ENCODE measurements at places on chromosomes 3 and 15.

GRCh38 chr15:100311154-100311625 lies 30.6 kb downstream of the ADAMTS17 start:
- no peak for DNase-seq

DNA sequence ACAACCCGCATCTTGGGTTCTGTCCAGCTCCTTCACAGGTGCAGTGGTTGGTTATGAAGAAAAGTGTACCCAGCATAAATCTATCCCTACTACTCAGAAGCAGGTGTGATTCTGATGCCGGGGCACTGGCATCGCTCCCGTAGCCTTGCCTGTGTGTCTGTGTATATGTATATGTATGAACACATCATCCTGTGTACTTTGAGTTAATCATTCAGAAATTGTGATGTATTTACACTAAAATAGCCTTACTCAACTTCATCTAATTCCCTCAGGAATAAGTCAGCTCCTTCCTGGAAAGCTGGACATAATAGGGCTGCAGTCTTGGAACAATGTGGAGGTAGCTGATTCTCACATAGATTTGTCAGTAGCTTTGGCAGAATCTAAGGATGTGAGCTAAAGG lies 6.7 kb upstream of the ZBED2 start:
- no peak for DNase-seq

DNA sequence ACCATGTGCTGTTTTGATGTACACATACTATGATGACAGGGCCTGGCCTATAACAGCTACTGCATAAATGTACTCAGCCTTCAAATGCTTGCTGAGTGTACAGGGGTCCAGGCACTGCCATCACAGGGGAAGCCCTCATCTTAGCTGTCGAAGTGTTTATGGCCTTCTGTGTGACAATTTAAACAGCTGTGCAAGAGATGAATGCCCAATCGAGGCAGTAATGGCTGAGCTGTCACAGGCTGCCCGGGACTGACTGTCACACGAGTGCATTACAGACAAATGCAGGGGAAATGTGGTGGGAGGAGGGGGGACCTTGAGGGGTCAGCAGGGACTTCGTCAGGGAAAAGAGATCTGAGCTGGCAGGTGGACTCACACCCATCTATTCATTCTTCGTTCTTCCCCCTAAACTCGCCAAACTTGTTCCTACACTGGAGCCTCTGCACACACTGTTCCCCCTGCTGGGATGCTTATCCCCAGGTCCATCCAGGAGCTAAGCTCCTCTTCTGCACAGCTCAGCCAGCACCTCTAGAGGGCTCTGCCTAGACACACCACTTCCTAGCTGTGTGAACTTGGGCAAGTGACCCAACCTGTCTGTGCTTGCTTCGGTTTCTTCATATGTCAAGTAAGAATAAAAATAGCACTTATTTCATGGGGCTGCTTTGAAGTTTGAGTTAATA lies 156.2 kb upstream of the IQSEC1 start:
- peak; percentile 88 for DNase-seq

DNA sequence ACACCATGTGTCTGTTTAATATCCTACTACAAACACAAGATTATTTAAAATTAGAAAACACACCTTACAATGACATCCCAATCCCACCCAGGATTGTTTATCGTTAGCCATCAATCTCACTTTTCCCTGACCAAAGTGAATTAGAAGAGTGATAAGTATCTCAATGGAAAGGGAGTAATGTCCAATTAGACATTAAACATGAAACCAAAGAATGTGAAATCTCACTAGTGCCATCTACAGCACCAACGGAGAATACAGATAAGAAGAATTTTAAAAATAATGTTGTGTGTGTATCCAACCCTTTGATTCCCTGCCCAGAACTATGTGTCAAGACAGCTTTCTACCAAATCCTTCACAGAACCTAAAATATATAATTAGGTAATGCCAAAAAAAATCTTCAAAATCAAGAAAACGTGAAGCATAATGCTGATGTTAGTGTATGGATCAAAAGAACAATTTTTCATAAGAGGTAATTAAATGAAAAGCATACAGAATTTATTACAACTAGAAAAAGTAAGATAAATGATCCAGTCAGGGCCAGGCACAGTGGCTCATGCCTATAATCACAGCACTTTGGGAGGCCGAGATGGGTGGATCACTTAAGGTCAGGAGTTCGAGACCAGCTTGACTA lies 64.2 kb downstream of the SCAPER start:
- DNase-seq, result no peak

DNA sequence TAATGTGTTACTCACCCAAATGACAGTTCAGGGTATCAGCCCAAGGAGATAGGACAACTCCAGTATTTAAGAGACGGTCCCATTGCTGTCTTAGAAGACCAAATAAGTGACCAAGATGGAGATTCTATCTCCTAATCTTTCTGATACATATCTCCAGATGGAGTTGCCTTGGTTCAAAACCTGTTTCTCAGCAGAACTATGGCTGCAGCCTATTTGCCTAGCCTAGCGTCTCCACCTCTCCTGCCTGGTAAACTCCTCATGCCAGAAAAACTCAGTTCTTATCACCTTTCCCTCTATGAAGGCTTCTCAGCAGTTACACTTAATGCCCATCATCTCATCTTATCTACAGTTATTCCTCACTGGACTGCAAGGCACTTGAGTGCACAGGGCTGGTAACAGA lies 1.2 kb upstream of the CSPG5 start:
- no peak for DNase-seq

GRCh38 chr3:25557694-25558093 lies 107.0 kb downstream of the TOP2B start:
- no peak for DNase-seq

GRCh38 chr15:65038836-65039235 lies 6.4 kb upstream of the SLC51B start:
- DNase-seq, result no peak

GRCh38 chr3:184233127-184233843 lies 3.9 kb downstream of the VWA5B2 start:
- no peak for DNase-seq

GRCh38 chr15:79635897-79636561 lies 203.9 kb downstream of the MINAR1 start:
- DNase-seq, result peak; percentile 85

DNA sequence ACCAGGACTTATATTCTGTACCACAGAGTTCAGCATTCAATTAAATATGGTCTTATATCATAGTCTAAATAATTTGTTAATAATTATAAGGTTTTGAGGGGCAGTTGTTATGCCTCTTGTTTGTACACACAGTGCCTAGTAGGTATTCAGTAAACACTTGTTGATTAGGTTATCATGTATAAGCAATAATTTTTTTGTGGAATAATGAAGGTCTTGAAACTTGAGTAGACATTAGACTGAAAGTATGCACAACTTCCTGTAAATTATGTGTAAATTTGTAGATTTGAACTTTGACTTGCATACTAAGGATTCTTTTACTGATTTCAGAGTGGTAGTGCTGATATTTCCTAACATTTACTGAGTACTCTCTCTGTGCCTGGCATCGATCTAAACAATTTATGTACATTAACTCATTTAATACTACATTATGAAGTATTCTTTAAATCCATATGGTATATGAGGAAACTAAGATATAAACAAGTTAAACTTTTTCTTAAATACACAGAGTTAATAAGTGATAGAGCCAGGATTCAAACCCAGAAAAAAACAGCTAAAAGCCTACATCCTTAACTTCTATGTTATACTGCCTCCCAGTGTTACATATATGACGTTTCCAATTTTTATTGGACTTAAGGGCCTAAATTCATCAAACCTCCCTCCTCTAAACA lies 65.1 kb downstream of the GLCE start:
- no peak for DNase-seq

DNA sequence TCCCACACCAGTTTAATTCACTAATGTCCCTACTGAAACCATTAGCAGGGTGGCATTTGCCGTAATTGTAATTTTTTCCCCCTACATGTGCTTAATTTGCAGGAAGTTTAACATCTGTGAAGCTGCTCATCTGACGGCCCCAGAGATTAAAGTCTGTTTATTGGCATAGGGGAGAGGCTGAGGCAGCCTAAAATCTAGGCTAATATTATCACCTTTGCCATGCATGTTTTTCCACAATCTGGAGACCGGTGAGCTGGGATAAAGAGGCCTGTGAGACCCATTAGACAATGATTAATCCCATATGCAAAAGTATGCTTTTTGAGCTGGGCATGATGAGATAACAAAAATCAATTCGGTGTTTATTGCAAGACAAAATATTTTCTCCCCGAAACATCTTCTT lies 561.2 kb upstream of the ALCAM start:
- DNase-seq, result no peak

DNA sequence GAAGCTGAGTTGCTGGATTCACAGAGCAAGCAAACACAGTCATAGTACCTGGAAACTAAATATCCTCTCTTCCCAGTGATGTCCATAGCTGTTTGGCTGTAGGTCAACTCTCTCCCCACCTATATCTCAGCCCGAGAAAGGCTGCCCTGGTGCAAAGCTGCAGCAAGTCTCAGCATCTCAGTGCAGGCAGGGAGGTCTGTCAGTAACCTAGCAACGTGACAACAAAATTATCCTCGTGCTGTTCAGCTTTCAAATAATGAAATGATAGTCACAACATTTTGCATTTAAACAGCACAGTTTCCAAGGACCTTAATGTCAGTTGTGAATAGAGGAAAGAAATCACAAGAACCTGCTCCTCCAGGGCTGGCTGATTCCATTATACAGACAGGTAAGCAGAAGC lies 83.6 kb downstream of the CHST2 start:
- DNase-seq, result no peak

DNA sequence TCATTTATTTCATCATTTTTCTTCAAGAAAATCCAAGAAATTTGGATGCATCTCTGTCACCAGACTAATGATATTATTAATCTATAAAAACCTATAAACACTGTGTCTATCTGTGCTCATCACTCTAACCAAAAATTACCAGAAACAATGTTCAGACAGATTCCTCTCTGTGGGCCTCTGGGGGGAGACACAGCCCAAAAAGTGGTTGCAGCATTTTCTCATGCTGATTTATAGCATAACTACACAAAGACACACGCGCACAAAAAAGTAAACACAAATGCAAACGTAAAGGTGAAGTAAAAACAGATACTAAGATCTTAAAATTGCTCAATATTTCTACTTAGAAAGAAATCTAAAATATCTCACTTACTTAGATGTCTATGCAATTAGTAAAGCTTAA lies 976.0 kb downstream of the GBE1 start:
- no peak for DNase-seq

DNA sequence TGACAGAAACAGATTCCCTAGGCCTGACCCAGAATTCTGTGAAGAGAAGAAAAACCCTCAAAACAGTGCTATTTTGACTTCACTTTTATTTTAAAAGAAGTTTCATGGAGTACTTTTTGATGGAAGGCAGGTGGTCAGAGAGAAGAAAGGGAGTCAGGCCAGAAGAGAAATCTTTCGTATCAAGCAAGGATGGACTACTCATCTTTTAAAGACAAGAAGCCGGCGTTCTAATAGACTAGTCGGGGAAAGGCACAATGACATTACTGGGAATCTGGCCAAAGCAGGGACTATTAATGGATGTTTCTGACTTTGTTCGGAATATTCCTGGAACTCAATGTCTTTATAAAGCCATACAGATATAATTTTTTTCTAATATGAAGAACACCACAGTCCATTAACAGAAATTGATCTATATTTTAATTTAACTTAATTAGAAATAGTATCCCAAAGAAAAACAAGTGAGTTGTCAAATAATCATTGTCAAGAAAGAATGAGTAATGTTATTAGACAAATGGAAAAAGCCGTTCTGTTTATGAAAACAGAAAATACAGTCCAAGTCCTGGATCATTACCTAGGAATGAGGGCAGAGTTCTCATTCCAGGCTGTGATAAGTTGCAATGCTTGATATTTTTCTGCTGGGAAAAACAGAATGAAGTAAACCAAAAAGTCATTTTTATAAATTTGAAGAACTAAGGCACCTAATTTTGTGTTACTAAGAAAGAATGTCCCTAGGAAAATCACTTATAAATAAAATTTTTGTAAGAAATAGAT lies 23.7 kb upstream of the PCOLCE2 start:
- no peak for DNase-seq

DNA sequence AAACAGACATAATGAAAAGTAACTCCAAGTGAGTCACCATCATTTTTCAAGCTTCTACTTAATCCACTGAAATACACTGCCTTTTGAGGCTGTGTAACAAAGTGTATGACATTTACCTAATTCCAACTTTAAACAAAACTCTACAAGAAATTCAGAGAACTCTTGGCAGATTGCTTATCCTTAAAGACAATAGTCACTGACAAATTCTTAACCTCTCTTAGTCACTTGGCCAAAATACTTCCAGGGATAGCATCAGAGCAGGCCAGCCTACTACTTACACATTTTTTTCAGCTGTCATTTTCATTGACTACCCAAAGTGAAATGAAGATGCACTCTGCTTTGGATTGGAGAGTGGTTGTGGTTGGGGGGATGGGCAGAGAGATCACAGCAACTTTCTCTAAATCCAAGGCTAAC lies 3.6 kb downstream of the WWTR1 start:
- DNase-seq, result no peak

GRCh38 chr3:40055361-40055760 lies 246.0 kb downstream of the MYRIP start:
- DNase-seq, result no peak

DNA sequence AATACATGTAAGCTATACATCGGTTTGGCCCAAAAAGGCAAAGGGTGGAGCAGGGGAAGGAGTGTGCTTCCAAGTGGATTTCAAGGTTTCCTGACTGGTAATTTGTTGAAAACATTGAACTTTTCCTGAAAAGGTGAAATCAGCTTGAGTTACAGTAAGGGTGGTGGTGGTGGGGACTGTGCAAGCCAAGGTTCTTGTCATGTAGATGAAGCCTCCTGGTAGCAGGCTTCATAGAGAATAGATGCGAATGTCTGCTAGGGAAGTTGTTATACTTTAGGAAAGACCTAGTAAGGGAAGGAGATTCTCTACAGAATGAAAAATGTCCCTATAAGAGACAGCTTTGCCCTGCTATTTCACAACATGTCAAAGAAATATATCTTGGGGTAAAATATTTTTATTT lies 528.2 kb upstream of the CBLB start:
- DNase-seq, result no peak

DNA sequence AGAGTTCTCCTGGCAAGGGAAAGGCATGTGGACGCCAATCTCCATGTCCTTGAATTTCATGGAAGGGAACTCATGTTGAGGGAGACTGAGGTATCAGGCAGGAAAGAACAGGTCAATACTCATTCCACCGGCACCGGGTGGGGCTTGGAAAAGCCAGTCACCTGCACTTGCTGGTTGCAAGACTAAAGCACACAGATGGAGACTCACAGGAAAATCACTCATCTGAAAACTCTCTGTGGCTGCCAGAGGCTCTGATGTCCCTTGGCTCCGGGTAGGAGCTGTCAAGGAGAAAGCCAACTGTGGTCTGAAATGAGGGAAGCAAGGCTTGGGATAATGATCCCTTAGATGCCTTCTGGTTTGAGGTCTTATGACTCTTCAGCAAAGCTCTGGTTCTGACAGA lies 8.7 kb upstream of the CGNL1 start:
- no peak for DNase-seq

DNA sequence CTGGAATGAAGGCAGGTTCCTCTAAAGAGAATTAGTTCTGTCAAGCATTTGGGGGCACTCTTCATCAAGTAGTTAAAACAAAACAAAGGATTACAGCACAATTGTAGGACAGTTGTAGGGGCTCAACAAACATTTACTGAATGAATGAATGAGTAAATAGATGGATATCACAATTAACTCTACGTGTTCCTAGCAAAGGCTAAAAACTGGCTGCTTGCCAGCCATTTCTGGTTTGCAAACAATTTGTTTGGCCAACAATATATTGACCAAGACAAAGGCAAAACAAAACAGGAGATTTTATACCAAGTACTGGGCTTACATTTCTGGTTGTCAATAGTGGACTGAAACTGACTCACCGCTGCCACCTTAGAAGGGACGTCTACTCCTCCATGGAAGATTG lies 116.8 kb downstream of the ZNF280D start:
- DNase-seq, result no peak

GRCh38 chr3:5754602-5755001 lies 567.1 kb downstream of the EDEM1 start:
- no peak for DNase-seq

Measured in endodermal cell (in vitro differentiated cells).